ENCODE measurements at places on chromosomes 1 and 21.

- DNase-seq, result no peak
These were observed 57.9 kb upstream of the ENAH start for GRCh38 chr1:225710804-225711203.

- DNase-seq, result no peak
These were observed 3.4 kb downstream of the CACHD1 start for GRCh38 chr1:64473367-64473766.

DNA sequence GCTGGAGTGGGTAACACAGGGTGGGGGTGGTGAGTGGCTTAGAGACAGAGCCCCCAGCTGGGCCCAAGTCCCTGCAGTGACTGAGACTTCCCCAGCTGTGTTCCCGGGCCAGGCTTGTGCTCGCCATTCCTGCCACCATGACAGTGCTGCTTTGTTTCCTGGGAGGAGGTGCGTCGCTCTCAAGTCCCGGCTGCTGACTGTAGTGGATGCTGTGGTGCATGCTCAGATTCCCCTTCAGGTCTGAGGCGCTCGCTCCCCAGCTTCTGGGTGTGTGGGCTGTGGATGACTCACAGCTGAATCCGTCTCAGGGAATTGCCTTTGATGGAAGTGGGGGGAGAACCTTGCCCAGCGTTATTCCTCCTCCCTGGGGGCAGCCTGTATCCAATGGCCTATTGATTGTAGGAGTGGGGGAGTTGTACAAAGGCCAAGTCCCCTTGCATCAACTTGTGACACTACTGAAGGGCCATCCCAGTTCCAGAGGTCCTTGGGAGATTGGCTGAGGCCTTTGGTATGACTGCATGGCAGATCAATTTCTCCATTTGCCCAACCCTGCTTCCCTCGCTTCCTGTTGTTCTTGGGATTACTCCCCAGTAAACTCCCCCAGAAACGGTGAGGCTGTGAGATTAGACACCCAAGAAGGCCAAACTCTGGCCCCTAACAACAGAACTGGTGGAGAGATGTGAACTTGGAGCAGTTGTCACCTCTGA lies 17.8 kb upstream of the POU3F1 start:
- DNase-seq, result no peak

GRCh38 chr1:169103480-169103893 lies 3.0 kb upstream of the ATP1B1 start:
- DNase-seq, result no peak

- DNase-seq, result no peak
These were observed 138.7 kb upstream of the ZNF648 start for GRCh38 chr1:182200025-182200812.

- no peak for DNase-seq
These were observed 13.5 kb downstream of the COL18A1 start for GRCh38 chr21:45418301-45419071.

- DNase-seq, result peak; percentile 33
These were observed 1.6 kb downstream of the GNPAT start for GRCh38 chr1:231242516-231243198.
